ENCODE measurements at places on chromosomes 16 and 17.
A peak's percentile ranks its signal among the peaks of the same experiment; 100 is the strongest.

DNA sequence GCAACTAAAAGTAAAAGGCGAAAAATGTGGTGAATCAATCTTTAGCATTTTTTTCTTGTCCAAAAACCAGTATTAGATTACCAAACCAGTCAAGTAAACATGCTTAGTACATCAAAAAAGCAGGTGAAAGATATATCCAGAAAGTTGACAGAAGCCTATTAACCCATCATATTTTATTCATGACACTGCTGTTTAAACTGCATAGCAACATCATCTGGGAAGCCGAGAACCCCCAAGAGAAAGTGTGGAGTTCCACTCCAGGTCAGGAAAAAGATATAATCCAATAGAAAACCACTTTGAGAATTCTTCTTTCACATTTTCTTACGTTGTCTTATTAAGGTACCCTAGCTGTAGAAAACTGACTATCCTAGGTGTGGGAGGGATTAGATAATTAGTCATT is 466.8 kb upstream of the CDH8 start:
- no peak for DNase-seq

- no peak for DNase-seq
Observed at GRCh38 chr17:78039581-78039980, 81.1 kb downstream of the TNRC6C start.

GRCh38 chr17:71500761-71501555 is 619.9 kb upstream of the SOX9 start:
- DNase-seq: peak; percentile 4

- peak; percentile 18 for DNase-seq
Observed at GRCh38 chr17:38706505-38707216, 1.6 kb downstream of the MLLT6 start.

DNA sequence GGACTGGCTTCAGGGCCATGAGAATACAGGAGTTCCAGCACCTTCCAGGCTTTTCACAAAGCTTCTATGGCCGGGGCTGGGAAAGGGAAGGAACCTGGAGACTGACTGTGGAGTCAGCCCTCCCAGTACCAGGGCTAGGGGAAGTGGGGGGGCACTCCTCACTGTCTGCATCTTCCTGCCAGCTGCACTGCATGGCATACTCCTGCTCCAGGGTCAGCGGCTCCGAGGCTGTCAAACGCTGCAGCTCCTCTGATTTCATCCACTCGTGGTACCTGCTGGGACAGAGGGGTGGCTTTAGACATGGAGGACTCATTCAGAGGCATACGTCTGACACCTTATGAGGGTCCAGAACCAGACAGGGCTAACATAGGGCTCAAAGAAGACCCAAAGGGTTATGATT is 2.7 kb downstream of the NAT9 start:
- DNase-seq: no peak

DNA sequence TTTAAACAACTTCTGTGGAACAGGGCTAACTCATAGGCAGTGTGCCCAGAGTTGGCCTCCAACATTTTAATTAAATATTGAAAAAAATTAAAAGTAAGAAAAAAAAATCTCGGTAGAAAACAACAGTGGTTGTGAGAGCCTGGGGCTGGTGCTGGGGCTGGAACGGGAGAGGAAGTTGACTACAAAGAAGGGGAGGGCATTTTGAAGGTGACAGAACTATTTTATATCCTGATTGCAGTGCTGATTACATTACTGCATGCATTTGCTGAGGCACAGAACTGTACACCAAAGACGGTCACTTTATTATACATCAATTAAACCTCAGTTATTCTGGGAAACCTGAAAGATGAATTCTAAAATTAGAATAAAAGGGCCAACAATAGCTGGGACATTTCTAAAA is 142.5 kb downstream of the PARN start:
- no peak for DNase-seq

DNA sequence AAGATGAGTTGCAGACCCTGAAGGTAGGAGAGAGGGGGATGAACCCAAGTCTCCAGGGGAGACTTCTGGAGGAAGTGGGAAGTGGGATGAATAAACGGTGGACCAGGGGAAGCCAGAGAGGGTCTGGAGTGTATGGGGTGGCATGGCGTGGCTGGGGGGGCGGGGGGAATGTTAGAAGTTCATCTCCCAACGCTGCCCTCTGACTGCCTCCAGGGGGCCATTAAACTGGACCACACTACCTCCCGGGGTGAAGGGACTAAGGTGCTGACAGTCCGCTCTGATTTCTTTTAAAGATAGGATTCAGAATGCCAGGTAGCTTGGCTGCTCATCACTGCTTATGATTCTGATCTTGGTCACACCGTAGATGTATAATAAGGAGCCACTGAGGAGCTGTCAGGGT is 21.2 kb downstream of the ST3GAL2 start:
- DNase-seq: no peak

DNA sequence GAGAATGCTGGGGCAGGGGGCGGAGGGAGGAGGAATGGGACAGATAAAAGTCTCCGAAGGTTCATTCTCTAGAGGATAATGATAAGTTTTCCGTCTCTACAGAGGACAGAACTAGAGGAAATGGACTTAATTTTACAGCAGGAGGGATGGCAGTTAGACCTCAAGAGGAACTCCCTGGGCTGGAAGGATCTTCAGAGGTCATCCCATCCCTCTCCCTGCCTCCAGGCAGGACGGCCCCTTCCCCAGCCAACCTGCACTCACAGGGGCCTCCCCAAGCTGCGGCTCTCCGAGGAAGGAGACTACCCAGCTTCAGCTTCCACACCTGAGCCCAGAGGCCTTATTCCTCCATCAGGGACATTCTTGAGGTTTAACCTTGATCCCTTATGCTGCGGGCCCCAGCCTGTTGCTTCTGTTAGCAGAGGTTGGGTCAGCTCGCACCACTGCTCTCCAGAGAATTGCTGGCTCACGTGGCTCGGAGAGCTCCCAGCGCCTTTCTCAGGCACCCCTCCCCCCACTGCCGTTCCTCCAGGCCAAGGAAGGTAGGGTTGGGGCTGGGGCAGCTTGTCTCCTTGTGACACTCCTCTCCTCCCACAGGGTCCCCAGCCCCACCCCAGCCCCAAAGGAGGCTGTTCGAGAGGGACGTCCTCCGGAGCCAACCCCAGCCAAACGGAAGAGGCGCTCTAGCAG is 8.5 kb downstream of the ELOB start:
- DNase-seq: peak; percentile 81

GRCh38 chr17:33500151-33500550 is 207.1 kb upstream of the ASIC2 start:
- DNase-seq: no peak

DNA sequence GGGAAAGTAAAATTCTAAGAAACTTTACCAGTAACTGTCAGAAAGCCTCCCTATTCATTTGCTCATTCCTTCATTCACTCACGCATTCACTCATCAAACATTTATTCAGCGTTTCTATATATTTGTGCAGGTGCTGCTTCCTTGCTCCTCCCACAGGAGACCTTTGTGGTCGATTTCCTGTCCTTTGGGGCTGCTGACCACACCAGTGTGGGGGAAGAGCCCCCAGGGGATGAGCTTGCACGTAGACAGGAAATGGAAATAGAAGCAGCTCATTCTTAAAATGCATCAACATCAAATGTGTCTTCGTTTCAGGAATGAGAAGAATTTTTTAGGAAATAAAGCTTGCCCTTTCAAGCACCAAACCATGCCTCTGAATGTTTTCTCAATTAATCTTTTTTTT is 9.6 kb downstream of the PIK3R6 start:
- DNase-seq: peak; percentile 88

DNA sequence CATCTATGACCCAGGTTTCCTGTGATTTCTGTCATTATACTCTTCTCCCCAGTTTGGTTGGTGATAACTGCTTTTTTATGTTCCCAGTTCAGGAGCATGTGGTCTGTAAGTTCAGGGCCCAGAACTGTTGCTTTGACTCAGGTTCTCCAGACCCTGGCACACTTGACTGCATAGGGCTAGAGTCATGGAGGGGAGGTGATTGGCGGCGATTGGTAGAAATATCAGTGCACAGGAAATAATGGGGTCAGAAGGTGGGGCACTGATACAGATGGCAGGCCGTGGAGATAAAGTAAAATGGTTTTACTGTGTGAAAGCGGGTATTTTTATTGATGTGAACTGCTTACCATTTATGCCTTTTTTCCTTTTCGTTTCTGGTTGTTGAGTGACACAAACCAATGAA is 28.7 kb downstream of the TAC4 start:
- DNase-seq: no peak

DNA sequence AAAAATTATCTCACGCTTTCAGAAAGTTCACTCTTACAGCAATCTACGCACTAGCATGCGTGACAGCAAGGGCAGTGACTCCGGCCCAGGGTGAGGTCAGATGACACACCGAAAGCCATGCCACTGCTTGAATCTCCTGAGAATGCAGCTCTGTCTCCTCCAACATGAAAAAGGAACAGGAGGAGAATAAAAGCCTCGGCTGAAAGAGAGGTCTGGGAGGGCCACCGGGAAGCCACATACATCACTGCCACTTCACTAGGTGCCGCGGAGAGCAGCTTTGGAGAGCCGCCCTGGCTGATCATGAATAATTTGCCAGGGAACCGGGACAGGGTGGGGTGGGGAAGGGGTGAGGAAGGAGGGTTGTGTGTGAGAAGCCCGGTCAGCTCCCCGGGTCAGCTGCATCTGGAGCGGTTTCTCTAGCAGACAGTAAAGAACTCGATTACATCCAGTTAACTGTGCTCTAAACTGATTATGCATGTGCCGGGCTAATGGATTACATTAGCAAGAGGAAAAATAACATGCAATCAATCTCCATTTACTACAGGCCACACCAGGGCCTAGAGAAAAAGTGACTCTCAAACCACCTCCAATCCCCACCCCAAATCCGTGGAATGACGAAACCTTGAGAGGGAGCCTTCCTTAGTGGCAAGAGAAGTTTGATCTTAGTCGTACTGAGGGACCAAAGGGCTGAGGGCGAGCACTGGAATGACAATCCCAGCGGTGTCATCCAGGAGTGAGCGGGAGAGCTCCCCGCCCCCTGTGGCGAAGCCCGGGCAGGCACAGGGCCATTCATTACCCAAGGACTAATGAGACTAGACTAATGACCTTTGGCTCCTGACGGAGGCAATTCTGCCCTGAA is 100.3 kb downstream of the ZFHX3 start:
- DNase-seq: no peak

DNA sequence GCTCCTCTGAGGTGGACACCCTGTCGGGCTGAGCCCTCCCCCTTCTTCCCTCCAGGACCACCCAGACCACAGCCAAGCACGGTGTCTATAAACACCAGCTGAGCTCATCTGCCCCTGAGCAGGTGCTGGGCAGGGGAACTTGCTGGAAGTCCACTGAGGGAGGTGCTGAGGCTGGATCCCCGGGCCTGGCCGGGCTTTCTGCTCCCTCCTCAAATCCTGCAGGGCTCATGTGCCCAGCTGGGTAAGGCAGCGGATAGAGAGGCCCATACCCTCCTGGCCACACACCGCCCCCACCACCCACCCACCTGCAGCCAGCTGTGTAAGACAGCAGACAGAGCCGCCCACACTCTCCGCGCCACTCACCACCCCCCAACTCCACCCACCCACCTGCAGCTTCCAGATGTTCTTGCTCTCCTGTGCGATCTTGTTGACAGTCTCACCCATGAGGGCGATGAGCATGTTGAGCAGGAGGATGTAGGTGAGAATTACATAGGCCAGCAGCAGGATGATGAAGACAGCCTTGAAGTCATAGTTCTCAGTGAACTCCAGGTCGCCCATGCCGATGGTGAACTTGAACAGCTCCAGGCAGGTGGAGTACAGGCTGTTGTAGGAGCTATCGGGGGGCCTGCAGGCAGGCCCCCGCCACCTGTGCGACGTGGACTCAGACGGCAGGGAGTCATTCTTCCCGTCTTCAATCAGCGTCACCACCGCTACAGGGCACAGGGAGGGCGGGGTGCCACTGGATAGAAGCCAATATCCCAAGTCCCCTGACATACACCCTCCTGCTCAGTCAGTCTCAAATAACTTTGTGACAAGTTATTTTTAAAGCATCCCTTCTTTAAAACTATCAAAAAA is 15.9 kb upstream of the TRPV3 start:
- DNase-seq: no peak

DNA sequence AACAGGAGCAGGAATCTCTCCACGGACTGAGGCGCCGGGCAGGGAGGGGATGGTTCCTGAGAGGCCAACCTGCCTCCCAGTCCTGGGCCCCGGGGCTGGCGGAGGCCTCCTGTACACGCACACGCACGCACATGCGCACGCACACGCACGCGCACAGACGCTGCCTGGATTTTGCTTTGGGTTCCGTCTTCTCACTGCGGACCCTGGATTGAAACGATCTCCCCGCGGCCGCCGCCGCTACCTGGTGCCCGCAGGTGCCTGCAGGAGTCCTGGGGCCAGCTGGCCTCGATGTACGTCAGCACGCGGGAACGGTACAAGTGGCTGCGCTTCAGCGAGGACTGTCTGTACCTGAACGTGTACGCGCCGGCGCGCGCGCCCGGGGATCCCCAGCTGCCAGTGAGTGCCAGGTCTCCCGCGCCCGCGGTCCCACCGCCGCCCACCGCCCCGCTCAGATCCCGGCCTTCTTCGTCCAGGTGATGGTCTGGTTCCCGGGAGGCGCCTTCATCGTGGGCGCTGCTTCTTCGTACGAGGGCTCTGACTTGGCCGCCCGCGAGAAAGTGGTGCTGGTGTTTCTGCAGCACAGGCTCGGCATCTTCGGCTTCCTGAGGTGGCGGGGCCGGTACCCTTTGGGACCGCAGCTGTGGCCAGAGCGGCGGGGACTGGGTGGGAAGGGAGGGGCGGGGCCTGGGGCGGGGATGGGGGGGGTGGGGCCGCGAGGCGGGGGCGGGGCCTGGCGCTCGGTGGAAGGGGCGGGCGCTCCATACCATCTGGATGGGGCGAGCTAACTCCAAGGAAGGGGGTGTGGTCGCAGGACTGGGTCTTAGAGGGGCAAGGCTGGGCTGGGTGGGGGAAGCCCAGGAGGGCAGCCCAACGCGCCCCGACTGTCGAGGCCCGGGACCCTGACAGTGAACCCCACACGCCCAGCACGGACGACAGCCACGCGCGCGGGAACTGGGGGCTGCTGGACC is 12.3 kb downstream of the CES4A start:
- no peak for DNase-seq

GRCh38 chr17:49914096-49914490 is 54.9 kb upstream of the DLX4 start:
- no peak for DNase-seq

DNA sequence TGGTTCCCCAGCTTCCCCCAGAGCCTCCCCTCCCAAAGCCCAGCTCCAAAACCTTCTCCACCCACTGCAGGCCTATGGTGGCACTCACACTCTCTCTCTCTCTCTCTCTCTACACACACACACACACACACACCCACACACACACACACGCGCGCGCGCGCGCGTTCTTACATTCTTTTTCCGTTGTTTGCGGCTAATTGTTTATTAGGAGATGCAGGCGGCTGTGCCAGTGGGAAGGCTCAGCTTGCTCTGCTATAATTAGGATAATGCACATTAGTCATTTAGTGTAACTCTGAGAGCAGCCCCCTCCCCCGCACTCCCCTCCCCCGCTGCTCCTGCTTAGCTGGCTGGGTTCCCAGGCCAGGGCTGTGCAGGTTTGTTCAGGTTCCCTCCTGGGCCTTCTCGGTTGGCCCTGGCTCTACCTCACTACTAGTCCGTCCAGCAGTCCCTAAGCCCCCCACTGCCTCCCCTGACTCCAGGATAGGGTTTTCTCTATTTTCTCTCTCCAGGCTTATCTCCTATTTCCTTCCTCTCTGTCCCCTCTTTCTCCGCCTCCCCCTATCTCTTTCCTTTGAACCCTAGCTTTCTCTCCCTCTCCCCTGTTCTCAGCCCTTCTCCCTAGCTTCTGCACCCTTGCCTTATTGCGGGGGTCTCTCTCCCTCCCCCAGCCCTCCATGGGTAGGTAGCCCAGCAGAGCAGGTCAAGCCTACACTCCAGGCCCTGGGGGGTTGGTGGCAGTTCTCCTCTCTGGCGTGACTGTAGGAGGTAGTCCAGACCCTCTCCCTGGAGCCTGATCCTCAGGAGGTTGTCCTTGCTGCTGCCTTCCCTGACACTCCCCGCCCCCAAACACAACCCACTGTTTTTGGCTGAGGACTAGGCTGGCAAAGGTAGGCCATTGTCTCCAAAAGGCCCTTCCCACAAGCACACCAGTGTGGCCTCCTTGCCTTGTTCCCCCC is 34.0 kb downstream of the TMEM132E start:
- no peak for DNase-seq

Data from fibroblast of mammary gland (primary cell).